ENCODE measurements at places on chromosomes 2 and 18. TPM values are rescaled to one million over a fixed set of nuclear protein-coding genes. Genes with fewer than 3 reads are reported as not detected.
A peak's percentile ranks its signal among the peaks of the same experiment; 100 is the strongest.

The KYNU gene
- total RNA-seq = not detected

The DCDC2C gene
- total RNA-seq = under 0.01 TPM

DNA sequence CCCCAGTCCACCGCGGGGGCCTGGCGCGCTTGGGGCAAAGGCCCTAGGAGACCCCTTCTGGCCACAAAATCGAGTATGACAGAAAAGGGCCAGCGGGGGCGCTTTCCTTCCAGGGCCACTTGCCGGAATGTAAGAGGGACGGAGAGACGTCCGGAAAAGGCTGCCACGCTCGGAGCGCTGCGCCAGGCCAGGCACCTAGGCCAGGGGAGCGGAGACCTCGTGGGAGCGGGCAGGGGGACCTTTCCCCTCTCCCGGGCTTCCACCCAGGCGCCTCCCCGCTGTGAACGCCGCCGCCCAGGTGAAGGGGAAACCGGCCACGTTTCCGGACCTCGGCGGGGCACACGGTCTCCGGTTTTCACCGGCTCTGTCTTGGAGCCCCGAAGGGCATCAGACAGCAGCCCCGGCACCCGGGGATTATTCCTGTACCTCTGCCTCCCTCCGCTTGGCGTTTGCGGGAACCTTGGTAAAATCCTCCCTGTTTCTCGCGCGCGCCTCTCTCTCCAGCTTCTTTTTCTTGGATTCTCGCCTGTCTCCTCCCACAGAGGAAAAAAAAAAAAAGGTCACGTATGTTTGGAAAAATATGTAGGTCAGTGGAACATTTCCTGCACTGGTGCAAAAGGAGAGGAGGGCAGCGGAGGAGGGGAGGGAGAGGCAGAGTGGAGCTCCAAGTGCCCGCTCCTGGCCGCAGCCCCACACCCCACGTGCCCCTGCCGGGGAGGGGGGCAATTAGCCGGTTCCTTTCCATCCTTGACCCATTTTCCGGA, 1.2 kb upstream of the NPAS2 start:
- DNase-seq = peak; percentile 79

DNA sequence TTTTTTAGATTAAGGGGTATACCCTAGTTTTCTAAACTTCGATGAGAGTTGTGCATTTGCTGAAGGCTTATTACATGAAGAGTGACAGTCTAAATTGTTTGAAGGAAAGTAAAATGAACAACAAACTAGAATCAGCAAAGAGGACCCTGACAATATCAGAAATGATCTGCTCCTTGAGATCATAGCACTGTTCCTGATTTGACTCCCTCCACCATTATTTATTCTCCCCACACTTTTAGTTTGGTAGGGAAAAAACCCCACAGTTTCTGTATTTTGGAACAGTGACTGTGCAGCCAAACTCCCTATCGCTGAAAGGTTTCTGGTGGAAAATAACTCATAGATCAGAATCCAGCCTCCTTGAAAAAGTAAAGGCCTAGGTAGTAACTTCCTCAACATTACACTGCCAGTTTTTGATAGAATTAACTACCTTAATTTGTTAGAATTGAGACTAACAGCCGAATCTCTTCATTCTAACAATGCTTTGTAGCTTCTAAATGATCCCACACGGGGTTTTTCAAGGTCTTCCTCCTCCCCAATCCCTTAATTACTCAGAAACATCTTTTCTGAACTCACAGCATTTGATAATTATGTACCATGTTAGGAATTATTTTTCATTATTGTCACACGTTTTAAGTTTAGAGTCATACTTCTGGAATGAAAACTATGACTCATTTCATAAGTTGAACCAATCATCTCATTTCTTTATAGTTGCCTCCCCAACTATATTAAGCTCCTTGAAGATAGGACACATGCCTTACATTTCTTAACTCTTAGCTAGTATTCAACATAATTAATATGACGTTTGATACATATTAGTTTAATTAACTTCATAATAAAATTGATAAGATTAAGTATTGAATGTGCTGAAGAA, 2.9 kb downstream of the MYL12A start:
- peak; percentile 71 for DNase-seq

DNA sequence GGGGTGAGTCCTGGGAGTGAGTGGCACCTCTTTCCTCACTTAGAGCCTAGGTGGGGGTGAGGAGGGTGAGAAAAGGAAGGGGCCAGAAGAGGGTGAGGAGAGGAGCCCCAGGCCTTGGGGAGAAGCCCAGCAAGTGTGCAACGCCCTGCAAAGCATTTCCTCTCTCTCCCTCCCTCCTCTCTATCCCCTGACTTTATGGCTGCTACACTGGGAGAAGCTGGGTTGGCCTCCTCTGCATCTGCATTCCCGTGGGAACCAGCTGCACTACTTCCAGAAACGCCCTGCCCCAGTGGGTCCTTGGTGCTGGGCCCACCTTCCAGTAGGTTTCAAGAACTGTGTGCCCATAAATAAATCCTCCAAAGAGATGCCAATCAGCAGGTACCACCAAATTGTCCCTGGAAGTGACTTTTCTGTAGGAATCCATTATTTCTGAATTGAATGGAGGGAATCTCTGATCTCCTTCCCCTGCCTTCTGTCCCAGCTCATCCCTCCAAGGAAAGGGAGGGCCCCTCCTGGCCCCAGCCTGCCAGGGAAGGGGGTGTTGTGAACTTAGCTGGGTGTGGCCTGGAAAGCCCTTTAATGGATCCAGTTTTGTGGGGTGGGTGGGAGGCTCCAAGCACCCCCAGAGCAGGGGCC, 95.7 kb upstream of the BOD1L2 start:
- no peak for DNase-seq

DNA sequence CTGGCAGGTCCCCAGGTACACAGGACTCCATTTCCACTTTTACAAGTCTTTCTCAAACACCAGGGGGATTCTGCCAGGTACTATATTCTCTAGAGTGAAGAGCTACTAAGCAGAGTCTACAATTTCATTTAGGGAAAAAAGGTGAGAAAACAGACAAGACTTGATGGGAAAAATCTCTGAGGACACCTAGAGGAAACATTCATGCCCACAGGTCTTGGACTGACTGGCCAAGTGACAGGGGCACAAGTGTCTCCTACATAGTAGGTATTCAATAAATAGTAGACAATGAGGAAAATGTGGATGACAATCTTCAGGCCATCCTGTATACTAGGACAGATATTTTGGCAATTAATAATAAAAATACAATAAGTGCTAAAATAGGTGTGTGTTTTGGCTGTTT, 228.6 kb downstream of the CLIP4 start:
- DNase-seq = no peak

- peak; percentile 7 for DNase-seq
These were observed 145.3 kb upstream of the SMAD7 start for GRCh38 chr18:49096021-49096420.

DNA sequence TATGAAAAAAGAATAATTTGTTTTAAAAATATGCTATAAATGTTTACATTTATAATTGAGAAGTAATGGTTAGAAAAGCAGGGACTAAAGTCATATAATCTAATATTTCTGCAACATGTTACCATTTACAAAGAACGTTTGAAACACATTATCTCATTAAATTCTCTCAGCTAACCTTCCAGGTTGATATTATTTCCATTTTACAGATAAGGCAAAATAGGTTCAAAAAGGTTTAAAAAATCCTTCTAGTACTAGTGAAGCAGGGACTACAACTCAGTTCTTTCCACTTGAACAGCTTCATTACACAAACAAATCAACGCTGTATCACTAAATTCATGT, 875 bp downstream of the FASTKD1 start:
- DNase-seq = no peak

- DNase-seq = no peak
These were observed 11.0 kb upstream of the PLA2R1 start for GRCh38 chr2:160073284-160073888.

DNA sequence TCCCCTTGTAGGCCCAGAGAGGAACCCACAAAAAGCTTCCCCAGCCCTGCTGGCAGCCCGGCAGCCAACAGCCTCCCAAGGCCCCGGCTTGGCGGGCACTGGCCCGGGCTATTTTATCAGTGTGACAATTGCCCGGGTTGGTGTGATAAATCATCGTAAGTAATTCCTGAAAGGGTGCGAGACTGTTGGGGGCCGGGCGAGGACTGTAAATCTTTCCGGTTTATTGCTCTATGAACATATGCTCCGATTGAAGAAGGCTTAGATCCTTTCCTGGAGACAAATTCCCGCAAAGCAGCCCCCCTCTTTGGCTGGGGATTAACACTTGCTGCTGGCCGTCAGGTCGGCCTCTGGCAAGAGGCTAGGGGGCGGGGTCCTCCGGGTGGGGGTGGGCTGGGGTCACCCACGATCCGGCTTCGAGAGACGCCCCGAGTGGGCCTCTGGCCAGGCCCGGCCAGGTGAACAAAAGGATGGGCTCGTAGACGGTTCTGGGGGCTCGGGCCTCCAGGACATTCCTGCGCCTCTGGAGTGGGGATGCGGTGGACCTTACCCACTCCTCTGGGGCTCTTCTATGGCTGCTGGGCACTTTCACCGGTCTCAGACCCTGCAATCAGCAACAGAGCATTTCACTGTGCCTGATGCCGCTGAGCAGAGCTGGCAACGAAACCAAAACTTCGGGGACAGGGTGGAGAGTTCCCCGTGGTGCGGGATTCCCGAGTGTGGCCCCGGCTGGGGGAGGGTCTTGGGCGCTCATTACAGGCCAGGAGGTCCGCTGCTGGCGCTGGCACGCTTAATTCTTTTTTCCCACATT, 2.0 kb downstream of the HOXD3 start:
- DNase-seq = no peak
